Activated CD4-positive, alpha-beta memory T cell treated with anti-CD3 and anti-CD28 coated beads for 36 hours (primary cell): ENCODE measurements at places on chromosomes 12 and 14. TPM values are rescaled to one million over a fixed set of nuclear protein-coding genes. Genes with fewer than 3 reads are reported as not detected.
A peak's percentile ranks its signal among the peaks of the same experiment; 100 is the strongest.

DNA sequence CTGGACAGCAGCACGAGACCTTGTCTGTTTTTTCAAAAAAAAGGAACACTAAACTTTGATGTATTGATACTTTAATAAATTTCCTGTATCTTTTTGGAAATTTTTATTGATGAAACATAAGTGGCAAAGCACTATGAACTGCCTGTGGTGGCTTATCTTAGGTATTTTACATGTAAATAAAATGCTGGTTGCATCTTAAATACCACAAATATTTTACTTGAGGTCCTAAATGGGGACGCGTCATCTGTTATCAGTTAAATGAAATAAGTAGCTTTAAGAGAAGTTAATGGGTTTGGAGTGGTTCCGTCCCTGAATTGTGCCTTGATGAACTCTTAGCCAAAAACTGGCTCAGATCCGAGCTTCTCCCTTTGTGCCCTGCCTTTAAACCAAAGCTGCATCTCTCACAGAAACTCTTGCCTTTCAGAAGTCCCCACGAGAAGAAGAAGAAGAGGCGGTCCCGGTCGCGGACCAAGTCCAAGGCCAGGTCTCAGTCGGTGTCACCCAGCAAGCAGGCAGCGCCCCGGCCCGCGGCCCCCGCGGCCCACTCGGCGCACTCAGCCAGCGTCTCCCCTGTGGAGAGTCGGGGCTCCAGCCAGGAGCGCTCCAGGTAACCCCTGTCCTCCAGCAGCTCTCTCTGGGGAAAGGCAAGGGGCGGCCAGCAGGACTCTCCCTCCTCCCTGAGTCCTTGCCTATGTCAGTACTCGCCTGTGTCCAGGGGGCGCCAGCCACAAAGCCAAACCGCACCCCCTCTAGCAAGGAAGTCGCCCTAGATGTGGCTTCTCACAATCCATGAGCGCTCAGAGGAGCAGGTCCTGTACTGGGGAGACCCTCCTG lies 31.2 kb upstream of the MMP17 start:
- no peak overlapping the region for H3K27ac ChIP-seq
- DNase-seq: no peak
- no peaks in the 10 kb centered on the region for H3K27me3 ChIP-seq

DNA sequence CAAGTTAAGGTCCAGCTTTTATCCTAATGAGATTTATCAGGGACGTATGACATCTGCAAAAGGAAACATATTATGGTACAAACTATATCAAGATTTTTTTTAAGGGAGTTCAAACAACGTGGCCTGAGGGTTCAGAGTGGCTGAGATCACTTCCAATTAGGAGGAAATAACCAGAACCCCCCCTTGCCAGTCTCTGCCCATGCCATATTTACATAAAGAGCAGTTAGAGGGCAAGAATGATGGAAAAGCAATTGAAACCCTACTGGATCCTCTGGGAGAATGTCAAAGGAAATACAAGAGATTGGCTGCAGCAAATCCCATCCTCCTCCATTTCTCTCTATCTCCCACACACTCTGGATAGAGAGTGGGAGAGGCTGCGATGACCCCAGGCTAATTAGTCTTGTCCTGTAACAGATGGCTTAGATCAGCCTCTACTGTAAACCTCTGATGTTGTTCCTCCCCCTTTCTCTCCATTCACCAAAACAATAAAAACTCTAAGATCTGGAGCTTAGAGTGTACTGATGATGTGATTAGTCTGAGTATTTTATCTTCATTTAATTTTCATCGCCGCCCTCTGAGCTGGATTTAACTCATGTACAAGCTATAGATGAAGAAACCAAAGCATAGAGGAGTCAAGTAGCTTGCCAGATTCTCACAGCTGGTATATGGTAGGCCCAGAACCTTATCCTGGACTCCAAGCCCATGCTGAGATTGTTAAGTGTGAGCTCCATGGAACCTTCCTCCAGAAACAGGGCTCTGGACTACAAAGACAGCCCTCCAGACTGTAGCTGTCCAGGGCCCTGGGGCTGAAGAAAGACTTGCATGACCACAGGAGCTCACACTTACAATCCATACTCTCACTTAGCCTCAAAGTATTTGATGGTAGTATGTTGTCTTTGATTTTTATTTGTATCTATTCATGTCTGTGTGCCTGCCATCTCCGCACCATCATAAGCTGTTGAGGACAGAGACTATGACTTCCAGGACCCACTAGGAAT lies 54.1 kb upstream of the GNG2 start:
- H3K4me1 ChIP-seq: no peaks in the 10 kb centered on the region
- no peak for DNase-seq
- H3K27me3 ChIP-seq: peaks cover 2% of the 10 kb centered on the region
- no peak overlapping the region for H3K4me3 ChIP-seq
- H3K36me3 ChIP-seq: no peaks in the 10 kb centered on the region

- no peak for DNase-seq
- H3K36me3 ChIP-seq: no peaks in the 10 kb centered on the region
- H3K4me3 ChIP-seq: no peak overlapping the region
- H3K4me1 ChIP-seq: no peaks in the 10 kb centered on the region
- H3K27me3 ChIP-seq: no peaks in the 10 kb centered on the region
Measured at GRCh38 chr14:40099316-40099715, 667.1 kb upstream of the FBXO33 start.

- no peaks in the 10 kb centered on the region for H3K4me1 ChIP-seq
- no peaks in the 10 kb centered on the region for H3K27me3 ChIP-seq
- no peak for DNase-seq
- no peaks in the 10 kb centered on the region for H3K36me3 ChIP-seq
- no peak overlapping the region for H3K4me3 ChIP-seq
Measured at GRCh38 chr12:69318225-69318624, 30.0 kb upstream of the LYZ start.

GRCh38 chr14:100653409-100653808 lies 66.2 kb upstream of the BEGAIN start:
- peaks cover 5% of the 10 kb centered on the region for H3K4me1 ChIP-seq
- H3K27ac ChIP-seq: no peak overlapping the region
- peak; percentile 54 for DNase-seq
- H3K36me3 ChIP-seq: no peaks in the 10 kb centered on the region
- H3K4me3 ChIP-seq: no peak overlapping the region

GRCh38 chr14:53399057-53399456 lies 245.9 kb upstream of the DDHD1 start:
- no peaks in the 10 kb centered on the region for H3K27me3 ChIP-seq
- no peak overlapping the region for H3K4me3 ChIP-seq
- H3K36me3 ChIP-seq: peaks cover 3% of the 10 kb centered on the region

- peak; percentile 37 for DNase-seq
- H3K27me3 ChIP-seq: no peaks in the 10 kb centered on the region
- H3K27ac ChIP-seq: no peak overlapping the region
- H3K4me1 ChIP-seq: no peaks in the 10 kb centered on the region
- no peaks in the 10 kb centered on the region for H3K36me3 ChIP-seq
Measured at GRCh38 chr12:63420206-63420644, 248.1 kb downstream of the DPY19L2 start.

- no peak overlapping the region for H3K4me3 ChIP-seq
- no peak overlapping the region for H3K27ac ChIP-seq
- H3K36me3 ChIP-seq: no peaks in the 10 kb centered on the region
Measured at GRCh38 chr12:74586251-74586650, 48.6 kb downstream of the ATXN7L3B start.

- no peak overlapping the region for H3K4me3 ChIP-seq
- DNase-seq: no peak
- no peaks in the 10 kb centered on the region for H3K27me3 ChIP-seq
- H3K4me1 ChIP-seq: peaks cover 4% of the 10 kb centered on the region
- H3K36me3 ChIP-seq: no peaks in the 10 kb centered on the region
Measured at GRCh38 chr12:4041187-4041885, 168.1 kb upstream of the PARP11 start.

DNA sequence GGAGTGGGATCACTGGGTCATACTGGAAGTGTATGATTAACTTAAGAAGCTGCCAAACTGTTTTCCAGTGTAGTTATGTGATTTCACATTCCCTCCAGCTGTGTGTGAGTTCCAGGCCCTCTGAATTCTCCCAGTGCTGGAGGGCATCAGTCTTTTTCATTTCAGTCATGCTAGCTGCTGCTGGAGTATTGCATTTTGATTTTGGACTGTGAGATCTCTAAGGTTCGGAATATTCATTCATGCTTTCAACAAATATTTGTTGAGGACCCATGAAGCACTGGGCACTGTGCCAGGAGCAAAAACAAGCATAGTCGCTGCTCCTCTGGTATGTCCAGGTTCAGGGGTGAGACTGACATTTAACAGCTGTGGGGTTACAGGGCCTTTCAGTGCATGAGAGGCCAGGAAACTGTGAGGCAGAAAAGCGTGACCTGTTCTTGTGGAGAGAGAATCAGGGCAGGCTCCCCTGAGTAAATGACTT lies 133.2 kb downstream of the SCARB1 start:
- no peaks in the 10 kb centered on the region for H3K36me3 ChIP-seq
- peaks cover 4% of the 10 kb centered on the region for H3K27me3 ChIP-seq
- H3K4me1 ChIP-seq: no peaks in the 10 kb centered on the region
- DNase-seq: no peak
- H3K4me3 ChIP-seq: no peak overlapping the region

- H3K36me3 ChIP-seq: peaks cover 24% of the 10 kb centered on the region
- H3K27ac ChIP-seq: no peak overlapping the region
- H3K27me3 ChIP-seq: no peaks in the 10 kb centered on the region
Measured at GRCh38 chr12:62586850-62587249, 120.2 kb downstream of the MON2 start.

- H3K36me3 ChIP-seq: peaks cover 2% of the 10 kb centered on the region
- no peak for DNase-seq
- H3K4me1 ChIP-seq: peaks cover 21% of the 10 kb centered on the region
Measured at GRCh38 chr12:104063712-104064030, 660 bp upstream of the HCFC2 start.

GRCh38 chr12:6888360-6888759 lies 15.3 kb upstream of the SPSB2 start:
- peaks cover 8% of the 10 kb centered on the region for H3K36me3 ChIP-seq
- H3K4me3 ChIP-seq: no peak overlapping the region
- H3K27ac ChIP-seq: peak overlapping the region; percentile 38
- DNase-seq: no peak

DNA sequence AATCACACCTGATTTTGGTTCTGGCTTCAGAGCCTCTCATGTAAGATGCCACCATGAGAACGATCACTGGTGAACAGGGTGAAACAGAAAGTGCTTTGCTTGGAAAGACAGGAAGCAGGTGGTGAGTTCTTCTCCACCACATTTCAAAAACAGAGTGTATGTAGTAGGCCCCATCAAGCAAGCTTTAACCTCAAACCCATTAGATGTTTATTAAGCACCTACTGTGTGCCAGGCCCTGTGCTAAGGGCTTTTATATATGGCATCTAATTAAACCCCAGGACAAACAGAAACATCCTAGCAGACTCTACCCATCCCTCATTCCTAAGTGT lies 47.8 kb upstream of the MED13L start:
- H3K4me1 ChIP-seq: peaks cover 29% of the 10 kb centered on the region
- H3K36me3 ChIP-seq: no peaks in the 10 kb centered on the region
- no peaks in the 10 kb centered on the region for H3K27me3 ChIP-seq
- DNase-seq: peak; percentile 14
- H3K27ac ChIP-seq: no peak overlapping the region

DNA sequence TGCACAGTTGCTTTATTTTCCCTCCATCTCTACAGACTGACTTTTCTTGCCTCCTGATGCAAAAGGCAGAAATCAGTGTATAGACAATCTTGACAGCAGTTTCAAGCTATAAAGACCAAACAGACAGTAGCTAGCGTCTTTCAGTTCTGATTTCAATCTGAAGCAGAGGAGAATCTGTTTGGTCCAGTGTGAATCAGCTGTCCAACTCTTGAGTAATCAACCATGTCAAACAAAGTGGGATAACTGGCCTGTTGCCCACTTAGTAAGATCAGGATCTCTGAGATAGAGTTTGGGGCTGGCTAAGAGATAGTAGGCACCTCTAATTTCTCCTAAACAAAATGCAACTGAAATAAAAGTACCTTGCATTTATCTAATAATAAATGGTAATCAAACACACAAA lies 797.4 kb upstream of the FBXO33 start:
- no peaks in the 10 kb centered on the region for H3K27me3 ChIP-seq
- DNase-seq: no peak
- no peak overlapping the region for H3K27ac ChIP-seq
- no peak overlapping the region for H3K4me3 ChIP-seq
- H3K4me1 ChIP-seq: no peaks in the 10 kb centered on the region
- no peaks in the 10 kb centered on the region for H3K36me3 ChIP-seq

GRCh38 chr14:63759456-63759855 lies 31.6 kb upstream of the SGPP1 start:
- peak overlapping the region; percentile 47 for H3K4me3 ChIP-seq
- DNase-seq: no peak
- peaks cover 10% of the 10 kb centered on the region for H3K4me1 ChIP-seq
- no peaks in the 10 kb centered on the region for H3K36me3 ChIP-seq
- H3K27me3 ChIP-seq: no peaks in the 10 kb centered on the region

DNA sequence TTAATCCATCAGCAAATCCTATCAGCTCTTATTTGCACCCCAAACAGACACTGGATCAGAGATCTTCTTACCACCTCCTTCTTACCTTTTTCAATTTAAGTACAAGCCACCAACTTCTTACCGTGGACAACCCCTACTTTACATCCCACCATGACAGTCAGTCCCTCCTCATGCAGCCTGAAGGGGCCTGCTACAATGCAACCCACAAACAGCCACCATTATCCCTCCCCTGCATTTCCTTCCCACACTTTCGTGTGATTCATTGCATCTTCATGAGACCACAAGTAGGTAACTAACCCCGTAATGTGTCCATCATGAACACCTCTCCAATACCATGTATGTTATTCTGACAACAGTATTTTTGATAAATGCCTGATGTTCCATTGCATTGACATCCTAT lies 108.6 kb downstream of the BCL11B start:
- H3K27me3 ChIP-seq: no peaks in the 10 kb centered on the region
- no peak for DNase-seq
- peaks cover 22% of the 10 kb centered on the region for H3K36me3 ChIP-seq
- no peak overlapping the region for H3K27ac ChIP-seq
- no peak overlapping the region for H3K4me3 ChIP-seq

FBLN5 gene
- 1.9 TPM for total RNA-seq

NPFF gene
- 0.58 TPM for total RNA-seq

TAC3 gene
- not detected for total RNA-seq

SYCP3 gene
- total RNA-seq: 0.07 TPM

RNF212B gene
- total RNA-seq: not detected

TTC9 gene
- total RNA-seq: 9.5 TPM

COCH gene
- 0.45 TPM for total RNA-seq

SMOC1 gene
- total RNA-seq: not detected

KLRC1 gene
- not detected for total RNA-seq

RFLNA gene
- not detected for total RNA-seq

HEBP1 gene
- total RNA-seq: 20.5 TPM

TRHDE gene
- total RNA-seq: not detected

RPL6 gene
- total RNA-seq: 1,833 TPM

LIN52 gene
- 14.4 TPM for total RNA-seq

KRT78 gene
- total RNA-seq: not detected

DICER1 gene
- 40.9 TPM for total RNA-seq

ZDHHC22 gene
- not detected for total RNA-seq
